Eye (tissue), 1 donor: ENCODE measurements at places on chromosomes 5 and 9.

GRCh38 chr5:41908374-41909079 is 4.4 kb downstream of the RIMOC1 start:
- no peak for DNase-seq

DNA sequence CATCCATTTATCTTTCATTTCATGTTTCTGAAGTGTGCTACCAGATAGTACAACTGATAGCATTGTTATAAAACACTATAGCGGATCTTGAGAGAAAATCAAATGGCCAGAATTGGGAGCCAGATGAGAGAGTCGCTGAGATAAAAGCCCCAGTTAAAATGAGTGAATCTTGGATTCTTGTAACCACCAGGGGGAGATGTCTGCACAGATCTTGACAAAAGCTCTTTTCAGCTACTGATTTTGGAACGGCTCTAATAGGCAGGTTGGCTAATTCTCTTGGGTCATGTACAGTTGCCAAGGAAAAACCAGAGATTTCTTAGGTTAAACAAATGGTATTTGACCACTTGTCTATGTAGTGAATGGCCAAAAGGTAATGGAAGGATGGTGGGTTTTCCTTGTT is 21.7 kb downstream of the F2RL2 start:
- DNase-seq: peak; percentile 82

- peak; percentile 95 for DNase-seq
Observed at GRCh38 chr9:137422604-137423513, at the start of the genes EXD3 and NOXA1. Gene EXD3, minus strand, starts transcription at chr9:137423162. Its CDS starts 27,805 bp downstream, at chr9:137395357. Gene NOXA1, plus strand, starts transcription at chr9:137423393. Its CDS starts 137 bp downstream, at chr9:137423530.

- no peak for DNase-seq
Observed at GRCh38 chr9:4718911-4719310, 22.1 kb downstream of the AK3 start.
